ENCODE measurements at places on chromosomes 3 and 15.
A peak's percentile ranks its signal among the peaks of the same experiment; 100 is the strongest.

DNA sequence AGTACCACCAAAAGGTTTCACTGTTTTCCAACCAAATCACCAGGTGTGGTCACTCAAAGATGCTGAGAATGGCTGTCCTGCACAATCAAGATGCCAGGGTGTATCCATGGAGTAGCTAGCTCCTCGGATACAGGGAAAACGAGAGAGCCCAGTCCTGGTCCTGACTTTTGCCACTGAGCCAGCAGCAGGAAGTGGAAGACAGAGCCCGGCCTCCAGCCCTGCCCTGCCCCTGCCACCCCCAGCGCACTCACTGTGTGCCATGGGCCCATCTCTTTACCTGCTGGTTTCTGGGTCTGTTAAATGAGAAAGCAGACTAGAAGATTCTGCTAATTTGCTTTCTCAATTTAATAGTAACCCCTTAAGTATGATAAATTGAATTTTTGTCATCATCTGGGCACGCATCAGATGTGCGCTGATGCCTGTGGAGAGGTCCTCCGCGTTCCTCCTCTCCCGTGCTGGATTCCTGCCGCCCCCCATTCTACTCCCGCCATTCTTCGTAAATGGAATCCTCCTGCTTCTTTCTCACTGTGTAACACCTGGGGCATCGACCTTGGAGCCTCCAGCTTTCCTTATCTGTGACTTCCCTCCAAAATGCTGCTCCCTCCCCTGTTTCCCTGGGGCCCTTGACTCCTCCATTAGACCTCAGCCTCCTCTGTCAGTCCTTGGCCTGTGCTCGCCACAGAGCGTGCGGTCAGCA, 18.0 kb downstream of the TNFAIP8L3 start:
- DNase-seq: no peak

DNA sequence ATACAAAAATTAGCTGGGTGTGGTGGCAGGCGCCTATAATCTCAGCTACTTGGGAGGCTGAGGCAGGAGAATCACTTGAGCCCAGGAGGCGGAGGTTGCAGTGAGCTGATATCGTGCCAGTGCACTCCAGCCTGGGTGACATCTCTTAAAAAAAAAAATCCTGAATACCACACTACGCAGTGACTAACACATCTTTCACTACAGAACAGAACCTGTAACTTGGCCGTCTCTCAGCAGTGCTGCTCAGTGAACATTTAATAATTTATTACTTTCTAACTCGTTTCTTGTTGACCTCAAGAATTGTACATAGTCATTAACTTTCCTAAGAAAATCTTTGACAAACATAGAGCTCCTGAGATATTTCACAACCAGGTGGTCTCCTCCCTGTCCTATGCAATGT, 3.8 kb downstream of the GREM1 start:
- DNase-seq: no peak

- no peak for DNase-seq
Observed at GRCh38 chr3:163671201-163671600, 1407.1 kb downstream of the SI start.

DNA sequence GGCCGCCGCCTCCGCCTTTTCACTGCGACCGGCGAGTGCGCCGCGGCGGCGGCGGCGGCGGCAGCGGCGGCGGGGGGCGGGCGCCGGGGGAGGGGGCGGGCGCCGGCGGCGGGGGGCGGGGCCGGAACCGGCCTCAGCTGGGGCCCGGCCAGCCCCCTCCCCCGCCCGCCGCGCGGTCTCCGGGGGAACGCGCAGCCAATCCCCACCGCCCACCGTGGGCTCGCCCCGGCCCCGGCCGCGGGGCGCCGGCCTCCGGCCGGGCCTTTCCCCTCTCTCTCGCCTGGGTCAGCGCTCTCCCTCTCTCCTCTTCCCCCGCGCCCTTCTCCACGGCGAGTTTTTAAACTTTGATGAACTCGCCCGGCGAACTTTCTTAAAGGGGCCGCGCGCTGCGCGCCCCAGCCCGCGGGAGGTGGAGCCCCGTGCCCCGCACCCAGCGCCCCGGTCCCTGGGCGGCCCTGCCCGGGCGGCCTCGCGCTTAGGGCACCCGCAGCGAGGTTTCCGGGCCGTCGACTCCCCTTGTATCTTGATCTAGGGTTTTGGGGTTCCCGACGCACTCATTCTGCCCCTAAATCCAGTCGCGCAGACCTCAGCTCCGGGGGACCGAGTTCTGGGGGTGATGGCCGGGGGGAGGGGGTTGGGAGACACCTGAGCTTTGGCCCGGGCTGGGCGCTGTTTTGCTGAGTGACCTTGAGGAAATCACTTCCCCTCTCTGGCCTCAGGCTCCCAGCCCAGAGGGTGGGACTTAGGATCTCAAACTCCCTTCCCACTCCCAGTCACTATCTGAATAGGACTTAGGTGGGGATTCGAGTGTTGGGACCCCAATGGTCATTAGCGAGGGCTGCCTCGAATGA, at the start of gene RBPMS2:
TSS of gene RBPMS2 (minus strand) at position 39 of the 851 bp plus-strand sequence. CDS start 270 bp downstream, outside the sequence.
- DNase-seq: peak; percentile 42

GRCh38 chr3:197820550-197821335, 29.7 kb downstream of the LRCH3 start:
- no peak for DNase-seq

DNA sequence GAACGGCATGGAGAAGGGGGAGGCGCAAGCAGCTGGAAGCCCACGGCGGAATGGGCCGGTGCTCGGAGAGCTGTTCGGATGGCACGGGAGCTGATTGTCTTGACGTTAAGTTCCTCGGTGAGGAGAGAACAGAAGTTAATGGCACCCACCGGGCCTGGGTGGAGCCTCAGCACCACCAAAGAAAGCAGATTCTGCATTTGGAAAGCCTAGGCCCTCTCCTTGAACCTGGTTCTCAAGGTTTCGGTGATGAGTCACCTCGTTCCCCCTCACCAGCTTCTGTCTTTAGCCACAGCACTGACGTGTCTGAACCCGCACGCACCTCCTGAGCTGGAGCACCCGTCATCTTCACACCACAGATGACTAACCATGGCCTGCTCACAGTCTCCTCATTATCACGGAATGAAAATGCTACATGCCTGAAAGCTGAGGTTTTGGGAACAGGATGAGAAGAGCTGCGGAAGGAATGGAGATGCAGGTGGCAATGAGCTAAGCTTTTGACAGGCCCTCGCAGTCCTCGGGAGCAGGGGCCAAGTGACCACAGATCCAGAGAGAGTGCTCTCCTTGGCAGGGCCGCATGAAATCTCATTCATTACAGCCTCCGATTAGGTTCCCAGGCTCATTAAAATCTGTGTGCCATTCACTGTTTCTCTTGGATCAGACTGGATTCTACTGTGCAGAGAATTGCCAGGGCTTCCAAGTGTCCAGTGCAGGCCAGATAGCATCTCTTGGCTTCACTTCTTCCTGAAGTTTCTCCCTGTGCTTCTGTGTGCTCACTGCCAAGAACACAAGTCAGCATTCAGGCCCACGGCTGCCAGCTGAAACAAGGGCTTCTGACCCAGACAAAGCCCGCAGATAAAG, 96.3 kb upstream of the DLG1 start:
- no peak for DNase-seq

DNA sequence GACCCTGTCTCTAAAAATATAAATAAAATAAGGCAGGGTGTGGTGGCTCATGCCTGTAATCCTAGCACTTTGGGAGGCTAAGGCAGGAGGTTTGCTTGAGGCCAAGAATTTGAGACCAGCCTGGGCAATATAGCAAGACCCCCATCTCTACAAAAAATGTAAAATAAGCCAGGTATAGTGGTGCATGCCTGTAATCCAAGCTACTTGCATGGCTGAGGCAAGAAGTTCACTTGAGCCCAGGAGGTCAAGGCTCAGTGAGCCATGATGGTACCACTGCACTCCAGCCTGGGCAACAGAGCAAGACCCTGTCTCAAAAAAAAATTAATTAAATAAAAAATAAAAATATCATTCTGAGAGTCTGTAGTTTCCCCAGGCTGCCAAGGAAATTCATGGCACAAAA, 4.1 kb upstream of the JAGN1 start:
- no peak for DNase-seq

- DNase-seq: no peak
Observed at GRCh38 chr3:127153506-127153815, 39.5 kb upstream of the PRR23E start.

DNA sequence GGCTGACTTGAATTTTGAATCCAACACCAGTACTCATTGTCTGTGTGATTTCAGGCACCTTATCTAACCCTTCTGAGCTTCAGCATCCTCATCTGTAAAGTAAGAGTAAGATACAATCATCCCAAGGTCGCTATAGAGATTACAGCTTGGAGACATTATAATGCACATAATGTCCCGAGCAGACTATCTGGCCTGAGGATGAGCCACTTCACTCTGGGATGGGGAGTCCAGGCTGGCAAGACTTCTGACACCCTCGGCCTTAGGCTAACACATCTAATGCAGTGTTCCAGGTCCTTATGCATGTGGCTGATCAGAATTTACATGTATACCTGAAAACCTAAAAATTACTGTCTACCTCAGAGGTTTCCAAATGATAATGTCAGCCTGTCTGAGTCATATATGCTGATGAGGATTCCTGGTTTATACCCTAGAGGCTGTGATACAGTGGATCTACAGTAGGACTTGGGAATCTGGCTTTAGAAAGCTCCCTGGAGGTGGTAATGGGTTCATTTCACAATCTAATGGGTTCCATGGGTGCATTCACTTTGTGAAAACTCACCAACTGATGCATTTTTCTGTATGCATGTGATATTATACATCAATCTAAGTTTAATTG, 229.0 kb upstream of the SLCO3A1 start:
- no peak for DNase-seq
